NCI-H2171 treated with DMSO at 0.1 percent for 48 hours (cell line): ENCODE measurements at places on chromosomes 2 and 18.

GRCh38 chr2:197191940-197192322, 118.6 kb downstream of the ANKRD44 start:
- DNase-seq = peak; percentile 43

DNA sequence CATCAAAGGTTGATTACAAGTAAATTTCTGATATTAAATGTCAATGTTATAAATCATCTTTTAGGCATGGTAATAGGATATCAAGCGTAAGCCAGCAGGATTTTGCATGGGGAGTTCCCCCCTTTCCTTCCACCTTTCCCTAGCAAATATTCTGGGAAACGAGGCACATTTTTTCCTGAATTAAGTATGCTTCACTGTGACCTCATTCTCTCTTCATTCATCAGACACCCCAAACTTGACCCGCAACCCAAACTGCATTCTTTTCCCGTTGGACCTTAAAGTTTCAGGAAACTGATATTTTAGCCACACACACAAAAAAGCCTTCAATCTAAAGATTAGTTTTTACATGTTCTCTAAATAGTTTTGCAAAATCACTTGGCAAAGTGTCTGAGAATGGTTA, 214.5 kb upstream of the CTAGE1 start:
- DNase-seq = no peak

- DNase-seq = no peak
Measured at GRCh38 chr2:52340171-52340570, 1308.2 kb upstream of the NRXN1 start.

DNA sequence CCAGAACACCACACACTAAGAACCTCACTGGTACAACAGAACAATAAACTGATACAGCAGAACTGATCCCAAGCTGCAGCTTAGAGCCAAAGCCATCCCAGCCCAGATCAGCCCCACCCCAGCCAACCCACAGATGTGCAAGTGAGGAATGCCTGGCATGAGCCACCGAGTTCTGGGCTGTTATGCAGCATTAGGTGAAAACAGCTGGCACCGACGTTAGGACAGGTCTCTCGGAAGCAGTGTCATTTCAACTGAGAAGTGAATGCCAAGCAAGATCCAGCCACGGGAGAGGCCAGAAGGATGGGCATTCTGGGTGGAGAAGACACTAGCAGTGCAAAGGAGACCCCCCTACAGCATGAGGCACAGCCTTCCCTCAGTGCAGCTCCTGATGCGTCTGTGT, 38.9 kb downstream of the ADCY3 start:
- no peak for DNase-seq

DNA sequence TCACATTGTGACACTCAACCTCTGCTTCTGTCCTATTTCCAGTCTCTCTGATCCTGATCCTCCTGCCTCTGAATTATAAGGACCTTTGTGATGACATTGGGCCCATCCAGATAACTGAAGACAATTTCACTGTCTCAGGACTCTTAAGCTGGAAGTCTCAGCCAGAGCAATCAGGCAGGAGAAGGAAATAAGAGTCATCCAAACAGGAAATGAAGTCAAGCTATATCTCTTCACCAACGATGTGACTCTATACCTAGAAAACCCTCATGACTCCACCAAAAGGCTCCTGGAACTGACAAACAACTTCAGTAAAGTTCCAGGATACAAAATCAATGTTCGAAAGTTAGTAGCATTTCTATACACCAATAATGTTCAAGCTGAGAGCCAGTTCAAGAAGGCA, 29.3 kb upstream of the TWIST2 start:
- no peak for DNase-seq
